ENCODE measurements at places on chromosomes 1 and 21. TPM values are rescaled to one million over a fixed set of nuclear protein-coding genes. Genes with fewer than 3 reads are reported as not detected.

S100A12 gene
- 4.2 TPM for total RNA-seq

NCAM2 gene
- total RNA-seq, result 4.7 TPM

SPRR3 gene
- total RNA-seq, result 1,163 TPM

HCRTR1 gene
- total RNA-seq, result not detected

AK4 gene
- total RNA-seq, result 22.1 TPM

CR1L gene
- not detected for total RNA-seq

C4BPB gene
- total RNA-seq, result not detected

AMPD1 gene
- total RNA-seq, result not detected

TNFRSF18 gene
- 4.4 TPM for total RNA-seq

DNA sequence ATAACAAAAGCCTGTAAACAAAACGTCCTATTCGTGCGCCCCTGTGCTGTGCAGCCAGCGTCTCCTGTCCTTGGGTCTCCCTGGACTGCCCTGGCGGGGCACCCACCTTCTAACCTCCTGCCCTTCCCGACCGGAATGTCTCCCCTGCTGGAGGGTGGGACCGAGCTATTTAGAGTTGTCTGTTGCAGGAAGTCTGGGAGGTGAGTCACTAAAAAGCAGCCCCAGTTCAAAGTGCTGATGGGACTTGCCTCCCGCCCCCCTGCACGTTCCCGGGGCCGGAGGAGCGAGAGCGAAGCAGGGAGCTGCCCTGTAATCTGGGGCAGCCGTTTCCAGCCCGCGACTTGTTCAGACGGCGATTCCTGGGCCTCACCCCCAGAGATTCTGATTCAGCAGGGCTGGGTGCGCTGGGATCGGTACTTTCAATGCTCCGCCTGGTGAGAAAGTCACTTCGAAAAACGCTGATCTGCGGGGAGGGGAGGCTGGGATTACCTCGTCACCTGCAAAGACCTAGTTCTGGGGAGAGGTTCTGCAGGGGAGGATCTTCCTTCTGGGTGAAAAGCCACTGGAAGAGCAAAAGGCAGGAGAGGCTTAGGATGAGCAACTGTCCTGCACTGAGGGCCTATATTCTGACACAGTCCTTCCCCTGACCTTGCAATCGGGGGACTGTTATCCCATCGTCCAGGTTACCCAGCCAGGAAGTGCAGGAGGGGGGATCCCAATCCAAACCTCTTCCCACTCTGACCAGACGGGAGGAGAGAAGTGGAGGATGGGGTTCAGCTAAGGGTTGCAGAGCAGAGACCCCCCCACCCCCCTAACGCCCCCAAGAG lies 1.2 kb upstream of the DHRS3 start:
- no peaks in the 10 kb centered on the region for H3K36me3 ChIP-seq
- H3K27me3 ChIP-seq, result no peaks in the 10 kb centered on the region
- peak overlapping the region; percentile 95 for H3K27ac ChIP-seq
- H3K4me3 ChIP-seq, result peak overlapping the region; percentile 87
- peak; percentile 97 for DNase-seq
- peaks cover 55% of the 10 kb centered on the region for H3K4me1 ChIP-seq

DNA sequence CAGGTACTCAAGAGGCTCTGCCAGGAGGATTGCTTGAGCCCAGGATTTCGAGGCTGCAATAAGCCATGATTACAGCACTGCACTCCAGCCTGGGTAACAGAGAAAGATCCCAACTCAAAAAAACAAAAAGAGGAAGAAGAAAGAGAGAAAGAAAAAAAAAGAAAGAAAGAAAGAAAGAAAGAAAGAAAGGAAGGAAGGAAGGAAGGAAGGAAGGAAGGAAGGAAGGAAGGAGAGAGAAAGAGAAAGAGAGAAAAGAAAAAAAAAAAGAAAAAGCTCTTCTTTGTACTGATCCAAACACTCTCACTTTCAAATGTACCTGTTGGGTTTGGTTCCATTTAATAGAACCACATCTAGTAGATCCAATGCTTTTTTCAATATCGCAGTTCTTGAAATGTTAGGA lies 11.8 kb downstream of the BATF3 start:
- no peak overlapping the region for H3K4me3 ChIP-seq
- DNase-seq, result no peak
- H3K36me3 ChIP-seq, result no peaks in the 10 kb centered on the region
- H3K4me1 ChIP-seq, result no peaks in the 10 kb centered on the region
- H3K27ac ChIP-seq, result no peak overlapping the region

- H3K27ac ChIP-seq, result no peak overlapping the region
- H3K4me1 ChIP-seq, result no peaks in the 10 kb centered on the region
- no peak for DNase-seq
- H3K36me3 ChIP-seq, result peaks cover 45% of the 10 kb centered on the region
These were observed 40.4 kb downstream of the DAP3 start for GRCh38 chr1:155729031-155729898.

DNA sequence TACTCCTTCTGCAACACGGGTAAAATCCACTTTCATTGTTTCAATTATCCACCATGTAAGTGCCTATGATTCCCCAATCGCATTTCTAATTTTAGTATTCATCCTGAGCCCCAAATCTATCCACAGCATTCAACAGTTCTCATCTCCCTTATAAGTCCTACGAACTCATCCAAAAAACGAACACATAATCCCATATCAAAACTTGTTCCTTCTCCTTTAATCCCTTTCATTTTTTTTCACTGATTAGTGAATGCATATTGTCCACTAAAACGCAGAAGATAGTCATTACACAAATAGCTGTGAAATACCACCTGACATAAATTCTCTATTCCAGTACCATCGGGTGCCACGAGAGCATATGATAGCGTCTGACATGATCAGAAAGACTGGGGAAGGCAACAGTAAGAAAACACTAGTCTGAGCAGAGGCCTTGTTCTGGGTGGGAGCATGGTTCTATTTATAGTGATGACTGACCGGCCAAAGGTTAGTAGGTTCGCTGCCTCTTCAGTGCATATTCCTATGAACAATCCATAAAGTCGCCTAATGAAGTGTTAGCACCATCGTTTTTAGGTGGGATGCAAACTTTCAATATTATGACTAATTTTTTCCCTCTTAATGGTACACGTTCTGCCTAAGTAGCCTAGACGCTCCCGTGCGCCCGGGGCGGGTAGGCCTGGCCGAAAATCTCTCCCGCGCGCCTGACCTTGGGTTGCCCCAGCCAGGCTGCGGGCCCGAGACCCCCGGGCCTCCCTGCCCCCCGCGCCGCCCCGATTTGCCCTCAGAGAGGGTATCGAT lies 648 bp downstream of the ATP5PF start:
- H3K4me1 ChIP-seq, result peaks cover 50% of the 10 kb centered on the region
- peak overlapping the region; percentile 99 for H3K27ac ChIP-seq
- peak overlapping the region; percentile 80 for H3K4me3 ChIP-seq
- H3K36me3 ChIP-seq, result peaks cover 9% of the 10 kb centered on the region

DNA sequence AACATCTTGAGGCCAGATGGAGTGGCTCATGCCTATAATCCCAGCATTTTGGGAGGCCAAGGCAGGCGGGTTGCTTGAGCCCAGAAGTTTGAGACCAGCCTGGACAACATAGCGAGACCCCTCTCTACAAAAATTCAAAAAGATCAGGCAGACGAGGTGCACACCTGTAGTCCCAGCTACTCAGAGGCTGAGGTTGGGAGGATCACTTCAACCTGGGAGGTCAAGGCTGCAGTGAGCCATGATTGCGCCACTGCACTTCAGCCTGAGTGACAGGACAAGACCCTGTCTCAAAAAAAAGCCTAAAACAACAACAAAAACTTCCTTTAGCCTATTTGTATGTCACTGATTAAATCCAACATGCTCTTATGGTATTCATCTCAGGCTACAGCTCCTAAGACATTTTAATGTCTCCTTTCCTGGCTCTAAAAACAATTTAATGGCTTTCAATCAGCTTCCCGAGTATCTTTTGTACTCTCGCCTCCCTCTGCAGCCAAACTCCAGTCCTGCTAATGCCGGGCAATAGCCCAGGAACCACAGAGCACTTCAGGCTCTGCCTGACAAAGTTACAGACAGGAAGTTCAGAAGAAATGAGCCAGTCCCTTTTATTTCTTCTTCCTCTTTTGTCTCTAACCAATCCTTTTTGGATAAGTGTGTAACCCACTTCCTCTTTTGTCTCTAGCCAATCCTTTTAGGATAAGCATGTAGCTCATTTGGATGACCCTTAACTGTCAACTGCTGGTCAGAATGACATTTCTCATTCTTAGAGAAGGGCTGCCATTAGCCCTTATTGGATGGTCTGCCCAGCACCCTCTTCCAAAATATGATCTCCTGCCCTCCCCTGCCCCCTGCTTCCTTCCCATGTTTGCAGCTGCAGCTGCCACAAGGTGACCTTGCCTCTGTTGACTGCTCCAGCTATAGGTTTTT lies 6.6 kb upstream of the DOP1B start:
- DNase-seq, result no peak
- peaks cover 14% of the 10 kb centered on the region for H3K4me1 ChIP-seq
- H3K4me3 ChIP-seq, result no peak overlapping the region
- H3K27me3 ChIP-seq, result no peaks in the 10 kb centered on the region
- H3K36me3 ChIP-seq, result no peaks in the 10 kb centered on the region

GRCh38 chr1:167456926-167457325 lies 61.4 kb downstream of the CD247 start:
- no peak overlapping the region for H3K27ac ChIP-seq
- no peak for DNase-seq
- H3K4me1 ChIP-seq, result peaks cover 18% of the 10 kb centered on the region
- H3K4me3 ChIP-seq, result no peak overlapping the region
- H3K36me3 ChIP-seq, result no peaks in the 10 kb centered on the region
- no peaks in the 10 kb centered on the region for H3K27me3 ChIP-seq

DNA sequence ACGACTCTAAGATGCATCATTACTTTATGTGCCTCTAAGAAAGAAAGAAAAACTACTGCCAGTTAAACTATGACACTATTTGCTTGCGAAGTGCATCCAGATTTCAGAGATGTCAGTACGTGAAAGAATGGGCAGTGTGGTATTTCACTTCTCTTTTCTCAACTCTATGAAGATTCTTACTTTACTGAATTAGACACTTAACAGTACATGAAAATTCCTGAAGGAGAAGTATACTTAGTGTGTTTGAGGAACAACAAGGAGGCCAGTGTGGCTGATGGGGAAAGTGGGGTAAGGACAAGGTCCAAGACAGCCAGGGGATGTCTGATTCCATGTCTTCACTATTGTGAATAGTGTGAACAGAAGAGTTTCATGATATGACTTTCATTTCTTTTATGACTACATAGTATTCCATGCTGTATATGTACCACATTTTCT lies 53.9 kb upstream of the HSD17B7 start:
- H3K36me3 ChIP-seq, result no peaks in the 10 kb centered on the region
- peaks cover 24% of the 10 kb centered on the region for H3K4me1 ChIP-seq

GRCh38 chr1:147651466-147651865 lies 18.9 kb downstream of the ACP6 start:
- no peak overlapping the region for H3K27ac ChIP-seq
- no peaks in the 10 kb centered on the region for H3K27me3 ChIP-seq
- H3K36me3 ChIP-seq, result no peaks in the 10 kb centered on the region
- DNase-seq, result no peak
- H3K4me1 ChIP-seq, result no peaks in the 10 kb centered on the region
- H3K4me3 ChIP-seq, result no peak overlapping the region

- peak; percentile 71 for DNase-seq
- no peaks in the 10 kb centered on the region for H3K27me3 ChIP-seq
- no peak overlapping the region for H3K27ac ChIP-seq
- H3K36me3 ChIP-seq, result peaks cover 39% of the 10 kb centered on the region
- H3K4me1 ChIP-seq, result no peaks in the 10 kb centered on the region
These were observed 38.0 kb downstream of the WDR4 start for GRCh38 chr21:42841156-42841915.

GRCh38 chr1:87129038-87129437 lies 199.6 kb upstream of the LMO4 start:
- H3K4me3 ChIP-seq, result no peak overlapping the region
- no peaks in the 10 kb centered on the region for H3K27me3 ChIP-seq
- DNase-seq, result no peak
- peak overlapping the region; percentile 64 for H3K27ac ChIP-seq
- peaks cover 42% of the 10 kb centered on the region for H3K4me1 ChIP-seq
- H3K36me3 ChIP-seq, result no peaks in the 10 kb centered on the region

DNA sequence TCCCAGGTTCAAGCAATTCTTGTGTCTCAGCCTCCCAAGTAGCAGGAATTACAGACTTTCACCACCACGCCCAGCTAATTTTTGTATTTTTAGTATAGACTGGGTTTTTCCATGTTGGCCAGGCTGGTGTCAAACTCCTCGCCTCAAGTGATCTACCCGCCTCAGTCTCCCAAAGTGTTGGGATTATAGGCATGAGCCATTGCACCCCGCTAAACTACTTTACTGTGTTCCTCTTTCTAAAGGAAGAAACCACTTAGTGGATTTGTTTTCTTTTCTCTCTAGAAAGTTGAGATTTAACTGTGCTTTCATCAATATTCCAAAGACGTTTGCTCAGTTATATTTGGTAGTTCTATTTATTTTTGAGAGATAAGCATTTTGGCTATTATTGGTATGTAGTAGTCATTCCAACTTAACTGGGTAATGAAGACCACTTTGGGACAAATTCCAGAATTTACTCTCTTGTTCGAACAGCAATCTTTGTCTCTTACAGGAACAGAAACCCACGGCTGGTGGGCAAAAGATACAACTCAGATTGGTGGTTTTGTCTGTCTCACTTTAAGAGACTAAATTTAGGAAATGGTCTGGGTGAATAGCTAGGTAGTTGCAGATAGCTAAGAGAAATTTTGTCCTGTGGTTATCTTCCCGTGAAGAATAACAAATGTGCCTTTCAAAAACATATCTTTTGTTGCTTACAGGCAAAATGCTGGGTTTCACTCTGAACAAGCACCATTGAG lies 103.5 kb upstream of the CD55 start:
- no peak overlapping the region for H3K27ac ChIP-seq
- H3K36me3 ChIP-seq, result no peaks in the 10 kb centered on the region
- H3K4me1 ChIP-seq, result peaks cover 13% of the 10 kb centered on the region
- H3K4me3 ChIP-seq, result no peak overlapping the region
- DNase-seq, result no peak

DNA sequence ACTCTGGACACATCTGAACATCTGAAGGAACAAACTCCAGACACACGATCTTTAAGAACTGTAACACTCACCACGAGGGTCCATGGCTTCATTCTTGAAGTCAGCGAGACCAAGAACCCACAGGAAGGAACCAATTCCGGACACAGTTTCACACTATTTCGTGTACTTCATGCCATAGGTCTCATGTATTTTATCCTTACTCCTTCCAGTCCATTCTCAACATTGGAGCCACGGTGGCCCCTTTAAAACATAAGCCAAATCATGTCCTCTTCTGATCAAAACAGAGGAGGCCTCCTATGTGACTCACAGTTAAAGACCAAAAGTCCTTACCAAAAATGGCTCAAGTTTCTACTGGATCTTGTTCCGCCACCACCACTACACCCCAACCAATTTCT lies 29.8 kb upstream of the RCOR3 start:
- no peaks in the 10 kb centered on the region for H3K4me1 ChIP-seq
- no peaks in the 10 kb centered on the region for H3K36me3 ChIP-seq
- DNase-seq, result no peak
- H3K27ac ChIP-seq, result no peak overlapping the region
- H3K4me3 ChIP-seq, result no peak overlapping the region

- H3K27me3 ChIP-seq, result no peaks in the 10 kb centered on the region
- no peaks in the 10 kb centered on the region for H3K4me1 ChIP-seq
- DNase-seq, result no peak
- H3K36me3 ChIP-seq, result no peaks in the 10 kb centered on the region
These were observed 15.5 kb upstream of the POGZ start for GRCh38 chr1:151474745-151475144.

All from vagina (tissue), 2 donors.